ENCODE measurements at places on chromosomes 7 and 10.

DNA sequence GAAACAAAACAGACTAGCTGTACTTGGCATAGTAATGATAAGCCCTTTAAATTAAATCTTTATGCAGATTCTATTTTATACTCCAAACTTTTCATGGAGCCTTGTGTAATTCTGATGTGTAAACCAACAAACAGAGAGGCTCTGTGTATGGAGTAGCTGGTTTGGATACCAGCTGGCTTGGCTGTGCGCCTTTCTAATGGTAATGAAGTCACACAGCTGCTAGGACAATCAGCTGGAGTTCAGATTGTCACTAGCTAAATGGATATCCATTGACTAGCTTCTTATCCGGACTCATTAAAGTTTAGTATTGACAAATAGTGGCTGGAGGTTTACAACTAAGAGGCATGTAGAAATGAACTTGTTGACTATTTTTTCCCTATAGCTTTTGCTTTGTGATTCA is 398.4 kb downstream of the DGKB start:
- DNase-seq = no peak

DNA sequence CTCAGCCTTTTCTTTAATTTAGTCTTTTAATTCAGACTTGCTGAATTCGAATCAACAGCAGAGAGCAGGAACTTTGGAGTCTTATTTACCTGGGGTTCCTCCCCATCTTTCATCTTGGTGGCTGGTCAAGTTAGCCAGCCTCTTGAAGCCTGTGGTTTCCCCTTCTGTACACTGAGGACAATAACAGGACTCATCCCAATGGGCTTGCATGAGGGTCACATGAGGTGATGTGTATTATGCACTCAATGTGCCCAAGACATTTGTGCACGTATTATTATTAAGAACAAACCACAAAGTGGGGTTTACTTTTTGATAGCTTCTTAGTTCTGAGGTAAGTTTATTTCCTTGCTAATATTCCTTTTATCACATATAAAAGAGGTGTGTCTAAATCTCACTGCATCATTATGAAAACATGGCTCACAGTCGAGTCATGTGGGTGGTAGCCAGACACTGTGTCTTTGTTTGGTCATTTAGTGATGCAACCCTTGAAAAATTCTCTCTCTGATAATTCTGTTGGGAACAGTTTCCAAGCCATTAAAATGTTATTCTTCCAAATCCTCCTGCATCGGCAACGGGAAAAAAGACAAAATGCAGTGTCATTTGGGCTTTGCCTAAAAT is 86.5 kb upstream of the GRB10 start:
- no peak for DNase-seq

GRCh38 chr7:5679813-5680473 is 101.5 kb downstream of the RNF216 start:
- DNase-seq = no peak

- no peak for DNase-seq
These were observed 238.7 kb upstream of the CELF2 start for GRCh38 chr10:10778959-10779358.

DNA sequence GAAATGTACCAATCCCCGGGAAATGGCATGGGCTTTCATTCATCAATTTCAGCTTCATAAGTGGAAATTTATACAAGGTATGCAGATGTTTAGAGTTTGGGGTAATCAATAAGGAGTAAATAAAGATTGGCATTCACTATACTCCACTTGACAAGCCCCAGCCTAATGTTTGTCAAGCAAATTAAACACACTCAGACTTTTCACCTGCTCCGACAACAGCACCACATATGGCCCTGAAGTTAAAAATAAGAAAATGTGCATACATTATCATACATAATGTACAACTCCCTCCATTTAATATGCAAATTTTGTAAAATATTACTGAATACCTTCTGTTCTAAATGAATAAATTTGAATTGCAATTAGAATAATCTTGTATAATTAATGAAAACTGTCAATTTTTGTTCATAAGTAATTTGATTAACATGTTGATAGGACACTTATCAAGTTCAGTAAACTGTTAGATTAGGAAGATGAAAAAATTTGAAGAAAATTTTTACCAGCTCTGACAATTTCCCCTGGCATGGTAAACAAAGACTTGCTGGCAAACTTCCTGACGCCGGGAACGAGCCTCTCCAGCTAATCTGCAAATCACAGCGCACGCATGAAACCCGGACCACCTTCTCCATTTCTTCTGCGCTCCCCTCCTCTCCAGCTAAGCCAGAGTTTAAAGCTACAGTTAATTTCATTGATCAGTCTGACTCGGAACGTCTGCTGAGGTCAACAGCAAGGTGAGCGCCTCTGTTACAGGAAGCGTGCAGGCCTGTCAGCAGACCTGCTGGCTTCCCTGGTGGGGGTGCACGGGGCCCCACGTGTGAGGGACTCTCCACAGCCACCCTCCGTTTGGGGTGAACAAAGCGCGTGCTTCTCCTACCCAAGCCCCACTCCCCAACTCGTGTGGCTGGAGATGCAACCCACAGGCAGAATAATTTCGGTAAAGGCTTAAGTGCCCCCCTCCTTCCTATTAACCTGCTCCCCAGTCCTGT is 70.7 kb downstream of the EBF3 start:
- no peak for DNase-seq

GRCh38 chr10:110269374-110270318 is 35.1 kb downstream of the SMNDC1 start:
- no peak for DNase-seq

DNA sequence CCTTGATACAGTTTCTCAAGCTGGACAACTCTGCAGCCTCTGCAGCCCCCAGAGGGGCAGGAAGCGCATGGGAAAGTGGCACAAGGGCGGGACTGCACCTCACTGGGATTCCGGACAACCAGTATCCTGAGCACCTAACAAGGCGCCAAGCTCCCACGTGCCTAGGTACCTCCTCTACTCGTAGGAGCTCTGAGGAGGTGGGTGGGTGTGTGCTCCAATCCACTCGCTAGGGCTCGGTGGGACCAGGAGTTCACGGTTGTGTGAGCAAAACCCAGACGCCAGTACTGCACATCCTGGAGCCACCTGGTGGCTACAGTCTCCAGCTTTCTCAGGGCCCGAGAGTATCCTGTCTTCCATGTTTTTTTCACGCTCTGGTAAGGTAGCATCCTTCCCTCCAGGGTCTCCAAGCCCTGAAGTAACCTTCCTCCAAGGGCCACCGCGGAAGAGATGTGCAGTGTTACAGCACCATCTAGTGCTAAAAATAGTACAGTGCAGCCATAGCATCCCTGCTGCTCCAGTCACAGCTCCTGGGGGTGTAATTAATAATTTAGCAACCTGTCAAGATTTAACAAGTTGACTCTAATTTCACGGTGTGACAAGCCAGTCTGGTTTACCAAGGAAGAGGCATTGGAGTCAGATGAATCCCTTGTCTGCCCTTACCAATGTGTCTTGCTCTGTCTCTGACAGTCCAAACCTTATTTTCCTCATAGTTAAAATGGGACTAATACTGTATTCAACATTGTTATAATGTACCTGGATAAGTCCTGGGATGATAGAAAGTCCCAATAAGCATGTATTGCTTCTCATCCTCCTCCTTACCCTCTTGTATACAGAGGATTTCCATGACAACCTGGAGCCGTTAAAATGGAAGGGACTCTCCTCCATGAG is 70.4 kb downstream of the HERPUD2 start:
- DNase-seq = no peak

DNA sequence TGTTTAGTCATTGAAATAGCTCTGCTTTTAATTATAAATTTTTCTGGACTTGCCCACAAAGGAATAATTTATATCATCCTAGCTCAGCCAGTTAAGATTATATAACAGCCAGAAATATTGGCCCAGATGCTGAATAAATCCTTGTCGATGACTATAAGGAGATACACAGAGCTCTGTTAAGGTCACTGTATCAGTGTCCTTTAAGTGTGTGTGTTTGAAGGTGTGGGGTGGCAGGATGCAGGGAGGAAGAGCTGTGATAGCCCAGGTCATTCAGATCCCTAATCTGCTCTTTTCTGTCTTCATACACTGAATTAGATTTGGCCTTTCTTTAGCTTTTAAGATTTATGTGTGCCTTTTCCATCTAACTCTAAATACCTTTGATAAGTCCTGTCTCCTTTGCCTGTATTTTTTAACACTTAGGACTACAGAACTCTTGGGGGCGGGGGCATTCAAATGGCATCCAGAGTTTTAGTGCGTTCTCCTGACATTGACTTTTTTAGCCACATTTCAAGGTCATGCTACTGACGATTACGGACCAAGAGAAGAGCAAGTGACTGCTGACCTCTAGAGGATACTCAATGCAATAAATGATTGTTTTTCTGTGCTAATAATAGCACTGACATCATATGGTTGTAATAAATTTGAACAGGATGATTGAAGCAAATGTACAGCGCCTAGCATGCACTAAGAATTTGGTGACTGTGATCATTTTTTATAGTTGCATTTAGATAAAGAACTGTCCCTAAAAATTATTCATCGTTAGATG is 172.3 kb downstream of the CACNB2 start:
- DNase-seq = no peak

DNA sequence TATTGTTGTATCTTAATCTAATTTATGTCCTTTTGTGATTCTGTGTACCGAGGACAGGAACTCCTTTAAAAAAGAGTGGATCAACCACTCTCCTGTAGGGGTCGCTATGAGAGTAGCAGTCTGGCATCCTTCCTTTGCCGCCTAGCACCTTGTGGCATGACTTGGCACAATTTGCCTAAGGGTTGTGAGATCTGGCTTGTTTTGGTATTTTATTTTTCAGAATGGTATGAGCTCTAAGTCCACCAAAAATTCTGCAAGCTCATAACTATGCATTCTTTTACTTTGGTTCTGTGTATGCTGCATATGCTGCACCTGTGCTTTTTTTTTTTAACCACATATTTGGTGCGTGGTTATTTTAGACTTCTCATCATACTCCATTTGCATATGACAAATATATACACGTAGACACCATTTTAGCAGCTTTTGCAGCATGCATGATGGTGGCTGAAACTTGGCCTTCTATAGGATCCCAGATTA is 112.8 kb downstream of the CDK14 start:
- no peak for DNase-seq

- DNase-seq = no peak
These were observed 20.3 kb downstream of the NCAPG2 start for GRCh38 chr7:158684329-158684728.

DNA sequence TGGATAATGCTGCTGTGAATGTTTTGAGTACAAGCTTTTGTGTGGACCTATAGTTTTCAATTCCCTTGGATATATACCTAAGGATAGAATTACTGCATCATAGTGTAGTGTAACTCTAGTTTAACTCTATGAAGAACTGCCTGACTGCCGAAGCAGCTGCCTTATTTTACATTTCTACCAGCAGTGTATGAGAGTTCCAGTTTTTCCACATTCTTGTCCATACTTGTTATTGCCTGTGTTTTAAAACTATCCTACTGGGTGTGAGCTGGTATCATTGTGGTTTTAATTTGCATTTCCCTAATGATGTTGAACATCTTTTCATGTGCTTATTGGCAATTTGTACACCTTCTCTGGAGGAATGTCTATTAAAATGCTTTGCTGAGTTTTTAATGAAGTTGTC is 15.7 kb downstream of the SEPTIN7 start:
- DNase-seq = no peak

GRCh38 chr7:76340617-76341131 is 18.1 kb downstream of the YWHAG start:
- DNase-seq = no peak

DNA sequence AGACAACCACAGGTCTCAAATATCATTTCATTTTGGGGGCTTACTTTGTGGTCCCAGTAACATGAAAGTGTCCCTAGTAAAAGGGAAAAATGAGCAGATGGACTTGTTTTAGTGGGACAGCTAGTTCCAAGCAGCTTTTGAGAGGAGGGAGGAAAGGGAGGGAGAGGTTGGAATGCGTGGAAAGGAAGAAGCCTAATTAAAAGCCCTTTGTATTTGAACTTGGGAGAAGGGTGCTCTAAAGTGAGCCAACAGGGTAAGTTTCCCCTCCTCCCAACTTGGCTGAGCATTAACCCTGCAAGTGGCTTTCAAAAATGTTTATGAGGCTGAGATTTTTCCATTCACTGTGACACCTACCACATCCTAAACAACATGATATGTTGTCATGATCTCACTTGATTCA is 38.8 kb upstream of the LYZL1 start:
- DNase-seq = no peak

GRCh38 chr7:90229682-90230081 is 15.3 kb upstream of the CFAP69 start:
- DNase-seq = no peak

DNA sequence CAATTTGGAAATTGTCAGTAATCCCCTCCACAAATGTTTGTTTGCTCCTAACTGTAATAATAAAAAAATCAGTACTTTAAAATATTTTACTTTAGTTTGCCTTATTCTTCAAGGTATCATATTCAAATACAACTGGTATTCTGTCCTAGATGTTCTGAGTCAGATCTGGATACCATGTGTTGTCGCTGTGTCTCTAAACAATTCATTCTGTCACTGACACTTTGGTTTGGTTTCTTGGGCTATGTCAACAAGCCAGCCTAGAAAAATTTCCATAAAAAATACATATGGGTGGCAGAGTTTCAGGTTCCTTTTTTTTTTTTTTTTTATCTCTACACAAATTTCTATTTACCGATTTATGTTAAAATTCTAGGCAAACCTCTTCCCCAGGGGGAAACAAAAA is 33.2 kb upstream of the SEMA3D start:
- DNase-seq = no peak

DNA sequence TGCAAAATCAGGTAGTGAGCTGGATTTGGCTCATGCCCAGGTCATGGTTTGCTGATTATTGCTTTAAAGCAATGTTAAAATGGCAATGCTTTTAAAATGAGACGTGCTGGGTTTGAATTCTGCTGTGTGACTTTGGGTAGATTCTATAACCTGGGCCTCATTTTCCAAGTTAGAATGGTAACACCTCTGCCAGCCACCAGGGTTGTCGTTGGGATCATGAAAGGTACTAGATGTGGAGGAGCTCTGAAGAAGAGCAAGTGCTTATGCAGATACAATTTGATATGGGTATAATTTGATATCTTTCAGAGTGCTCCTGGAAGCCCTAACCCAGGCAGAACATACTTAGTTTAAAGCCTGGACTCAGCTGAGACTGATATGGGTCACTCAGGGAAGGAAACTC is 60.0 kb downstream of the EVX1 start:
- no peak for DNase-seq

- no peak for DNase-seq
These were observed 856.4 kb downstream of the LRMDA start for GRCh38 chr10:76287856-76288255.
